ENCODE measurements at places on chromosomes 2 and 18.

GRCh38 chr2:138421315-138421970 lies 80.1 kb upstream of the SPOPL start:
- DNase-seq = peak; percentile 64

GRCh38 chr2:32942793-32943485 lies 3.8 kb upstream of the LTBP1 start:
- DNase-seq = no peak

GRCh38 chr18:31042406-31043181 lies at the start of gene DSC3:
TSS of gene DSC3 (minus strand) at chr18:31042742. CDS start at chr18:31042660, 82 bp downstream.
- DNase-seq = no peak

- DNase-seq = no peak
Measured at GRCh38 chr2:36871068-36871707, 95.1 kb downstream of the STRN start.

DNA sequence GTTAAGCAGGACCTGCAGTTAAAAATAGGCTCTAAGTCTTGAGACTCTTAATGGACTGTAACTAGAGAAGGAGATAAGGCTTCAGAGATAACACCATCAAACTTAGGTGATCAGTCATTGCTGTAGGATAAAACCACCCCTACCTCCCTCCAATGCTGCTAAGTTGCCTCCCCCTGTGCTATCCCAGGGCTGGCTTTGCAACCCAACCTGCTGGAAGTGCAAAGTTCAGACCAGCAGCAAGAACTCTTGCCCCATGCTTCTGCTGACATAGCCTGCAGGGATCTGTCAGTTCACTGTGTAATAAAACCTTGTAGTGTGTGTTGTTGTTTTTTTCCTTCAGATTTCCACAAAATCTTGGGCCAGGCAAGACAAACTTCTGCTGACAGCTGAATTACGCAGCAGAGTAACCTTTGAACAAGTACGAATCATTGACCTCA lies 57.4 kb upstream of the EPB41L3 start:
- DNase-seq = no peak

- peak; percentile 20 for DNase-seq
Measured at GRCh38 chr2:62201307-62201706, 5.4 kb downstream of the B3GNT2 start.

Measured in HCEC 1CT (cell line).